T-helper 2 cell (primary cell): ENCODE measurements at places on chromosomes 3 and 15.
A peak's percentile ranks its signal among the peaks of the same experiment; 100 is the strongest.

- no peak for DNase-seq
Observed at GRCh38 chr3:114034787-114035545, 21.4 kb downstream of the CCDC191 start.

GRCh38 chr3:27166888-27167287, 202.3 kb downstream of the NEK10 start:
- no peak for DNase-seq

DNA sequence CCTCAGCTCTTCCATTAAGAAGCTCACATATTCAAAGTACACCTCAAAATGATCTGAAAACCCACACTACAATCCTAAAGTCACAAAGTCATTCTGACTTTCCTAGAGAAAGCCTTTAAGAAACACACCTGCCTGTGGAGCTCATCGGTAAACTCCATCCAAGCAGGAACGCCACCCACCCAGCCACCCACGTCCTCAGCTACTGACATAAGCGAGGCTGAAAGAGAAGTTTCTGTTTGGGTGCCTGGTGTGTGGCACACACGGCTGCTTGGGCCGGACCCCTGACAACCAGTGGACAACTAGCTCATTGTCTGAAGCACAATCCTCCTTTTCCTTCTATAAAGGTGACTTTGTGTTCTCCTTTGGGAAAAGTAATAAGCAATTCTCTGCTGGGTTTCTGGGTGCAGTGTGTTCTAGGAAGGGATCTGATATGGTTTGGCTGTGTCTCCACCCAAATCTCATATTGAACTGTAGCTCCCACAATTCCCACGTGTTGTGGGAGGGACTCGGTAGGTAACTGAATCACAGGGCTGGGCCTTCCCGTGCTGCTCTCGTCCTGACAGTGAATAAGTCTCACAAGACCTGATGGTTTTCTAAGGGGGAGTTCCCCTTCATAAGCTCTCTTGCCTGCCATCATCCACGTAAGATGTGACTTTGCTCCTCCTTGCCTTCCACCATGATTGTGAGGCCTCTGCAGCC, 26.1 kb downstream of the FAM174B start:
- DNase-seq = no peak

- no peak for DNase-seq
Observed at GRCh38 chr3:47096959-47097358, 67.0 kb downstream of the SETD2 start.

GRCh38 chr3:180690061-180690460, 10.8 kb upstream of the CCDC39 start:
- DNase-seq = no peak

GRCh38 chr3:126014252-126014651, 45.3 kb downstream of the ROPN1B start:
- DNase-seq = no peak

DNA sequence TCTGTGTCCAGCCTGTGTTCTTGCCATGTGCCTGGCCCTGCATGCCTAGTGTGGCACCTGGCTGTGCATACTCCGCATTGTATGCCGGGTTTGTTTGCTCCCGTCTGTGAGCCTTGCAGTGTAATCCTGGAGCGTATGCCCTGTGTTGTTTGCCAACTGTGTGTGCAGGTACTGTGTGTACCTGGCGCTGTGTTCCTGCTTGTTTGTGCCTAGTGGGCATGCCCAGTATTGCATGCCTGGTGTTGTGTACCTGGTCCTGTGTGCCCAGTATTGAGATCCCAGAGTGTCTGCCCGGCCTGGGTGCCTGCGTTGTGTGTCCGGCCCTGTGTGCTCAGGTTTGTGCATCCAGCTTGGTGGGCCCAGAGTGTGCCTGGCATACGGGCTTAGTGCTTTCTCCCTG, 54.5 kb upstream of the CHRNA7 start:
- DNase-seq = no peak

DNA sequence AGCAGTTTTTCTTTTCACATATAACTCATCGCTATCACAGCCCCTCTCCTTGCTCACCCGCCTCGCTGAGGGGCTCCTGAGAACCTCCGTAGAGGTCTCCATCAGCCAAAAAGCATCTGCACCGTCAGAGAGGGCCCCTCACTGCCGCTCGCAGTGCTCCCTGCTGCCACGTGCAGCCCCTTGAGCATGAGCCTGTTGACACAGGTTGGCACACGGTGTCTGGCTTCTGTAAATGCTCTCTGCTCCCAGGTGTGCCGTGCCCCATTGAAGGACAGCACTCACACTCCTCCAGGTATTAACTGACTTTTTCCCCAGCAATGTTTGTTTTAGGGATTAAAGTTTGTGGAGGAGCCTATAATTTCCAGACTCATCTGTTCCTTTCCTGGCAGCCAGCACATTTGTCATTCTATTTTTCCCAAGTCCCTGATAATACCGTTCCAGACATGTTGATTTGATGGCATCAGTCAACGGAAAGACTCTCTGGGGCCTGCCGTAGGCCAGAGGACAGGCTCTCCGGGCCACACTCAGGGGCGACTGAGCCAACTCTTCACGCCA, 2.1 kb upstream of the FURIN start:
- no peak for DNase-seq

- no peak for DNase-seq
Observed at GRCh38 chr15:40047415-40048210, 8.6 kb upstream of the SRP14 start.

DNA sequence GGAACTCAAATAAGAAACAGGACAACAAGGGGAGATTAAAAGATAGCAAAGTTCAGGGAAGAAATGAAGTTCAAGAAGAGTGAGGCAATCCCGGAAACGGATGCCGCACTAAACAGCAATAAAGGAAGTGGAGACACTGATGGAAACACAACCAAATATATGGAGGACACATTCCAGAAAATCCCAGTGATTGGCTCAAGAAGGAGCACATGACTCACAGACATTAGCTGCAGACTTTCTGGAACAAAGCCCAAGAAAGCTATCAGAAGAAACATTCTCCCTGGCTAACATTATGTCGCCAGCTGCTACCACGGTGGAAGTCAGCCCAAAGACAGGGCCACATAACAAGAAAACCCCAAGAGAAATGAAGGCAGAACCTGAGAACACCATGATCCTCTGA, 18.1 kb upstream of the VGLL4 start:
- no peak for DNase-seq

DNA sequence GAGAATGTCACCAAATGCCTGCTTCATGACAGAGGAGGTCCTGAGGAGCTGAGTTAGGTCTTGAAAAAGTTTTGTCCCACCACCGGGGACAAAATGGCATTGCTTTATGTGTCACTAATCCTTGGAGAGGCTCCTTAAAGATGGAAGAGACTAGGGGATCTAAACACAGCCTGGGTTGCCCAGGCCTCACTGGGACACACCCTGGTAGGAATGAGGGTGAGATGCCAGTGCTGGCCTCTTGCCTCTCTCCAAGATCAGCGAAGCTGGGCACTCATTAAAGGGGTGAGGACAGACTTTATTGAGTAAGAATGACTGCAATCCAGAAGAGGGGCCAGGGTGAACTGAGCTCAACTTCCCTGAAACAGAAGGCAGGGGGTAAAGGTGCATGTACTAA, 58.5 kb upstream of the KLF13 start:
- no peak for DNase-seq

DNA sequence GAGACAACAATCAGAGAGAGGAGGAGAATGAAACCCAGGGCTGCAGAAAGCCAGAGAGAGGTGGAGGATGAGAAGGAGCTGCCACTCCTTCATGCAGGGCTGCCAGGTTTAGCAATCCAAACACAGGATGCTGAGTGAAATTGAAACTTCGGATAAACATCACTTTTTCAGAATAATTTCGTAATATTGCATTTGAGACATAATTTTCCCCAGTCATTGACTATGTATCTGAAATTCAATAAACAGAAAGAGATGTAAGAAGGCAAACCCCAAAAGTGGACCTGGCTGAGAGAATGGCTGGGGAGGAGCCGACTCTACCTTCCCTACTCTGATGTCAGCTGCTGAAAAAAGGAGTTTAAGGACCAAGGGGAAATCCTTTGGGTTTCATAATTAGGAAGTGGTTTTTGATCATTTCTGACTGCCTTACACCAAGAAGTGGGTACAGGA, 33.8 kb downstream of the SLC9A9 start:
- no peak for DNase-seq

DNA sequence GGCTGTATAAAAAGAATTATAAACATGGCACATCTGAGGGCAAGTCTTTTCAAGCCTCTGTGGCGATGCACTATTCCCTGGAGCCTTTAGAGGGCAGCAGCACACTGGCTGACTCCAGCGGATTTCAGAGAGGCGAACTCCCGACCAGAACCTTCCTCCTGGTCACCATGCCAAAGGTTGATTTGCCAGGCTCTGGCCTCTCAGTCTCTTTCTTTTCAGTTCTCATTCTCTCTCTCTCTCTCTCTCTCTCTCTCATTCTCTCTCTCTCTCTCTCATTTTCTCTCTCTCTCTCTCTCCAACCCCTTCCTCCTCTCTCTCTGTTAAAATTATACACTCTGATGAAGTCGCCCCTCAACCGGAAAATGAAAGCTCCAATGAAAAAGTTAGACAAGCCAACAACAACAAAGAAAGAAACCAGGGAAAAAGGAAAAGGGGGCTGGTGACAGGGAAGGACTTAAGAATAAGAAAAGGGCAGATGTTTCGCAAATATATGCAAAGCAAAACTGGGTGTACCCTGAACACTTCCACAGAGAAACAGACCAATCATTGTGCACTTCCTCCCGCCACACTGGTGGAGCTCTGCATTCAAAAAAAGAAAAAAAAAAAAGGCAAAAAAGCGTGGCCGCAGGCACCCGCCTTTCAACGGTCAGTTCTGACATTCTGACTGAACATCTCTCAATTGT, 90.2 kb downstream of the TIGIT start:
- peak; percentile 75 for DNase-seq

DNA sequence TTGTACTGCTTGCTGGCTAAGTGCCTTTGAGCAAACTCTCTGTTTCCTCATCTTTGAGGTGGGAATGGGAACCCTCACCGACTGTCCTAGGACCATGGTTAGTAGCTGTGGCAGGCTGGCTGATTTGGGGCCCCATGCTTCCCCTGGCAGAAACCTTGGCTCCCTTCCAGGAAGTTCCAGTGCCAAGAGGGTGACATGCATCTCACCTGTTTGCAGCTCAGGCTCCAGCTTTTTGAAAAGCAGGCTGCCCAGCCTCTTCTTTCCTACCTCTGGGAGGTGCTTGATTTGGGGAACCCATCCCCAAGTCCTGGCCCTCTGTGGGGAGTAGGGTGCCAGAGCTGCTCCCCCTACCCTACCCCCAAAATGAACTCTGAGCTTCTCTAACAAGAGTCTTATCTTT, 50.8 kb downstream of the RAB11A start:
- no peak for DNase-seq

- no peak for DNase-seq
Observed at GRCh38 chr15:51619331-51620035, 3.1 kb downstream of the DMXL2 start.

GRCh38 chr3:53566461-53567145, 72.2 kb downstream of the CACNA1D start:
- DNase-seq = no peak

DNA sequence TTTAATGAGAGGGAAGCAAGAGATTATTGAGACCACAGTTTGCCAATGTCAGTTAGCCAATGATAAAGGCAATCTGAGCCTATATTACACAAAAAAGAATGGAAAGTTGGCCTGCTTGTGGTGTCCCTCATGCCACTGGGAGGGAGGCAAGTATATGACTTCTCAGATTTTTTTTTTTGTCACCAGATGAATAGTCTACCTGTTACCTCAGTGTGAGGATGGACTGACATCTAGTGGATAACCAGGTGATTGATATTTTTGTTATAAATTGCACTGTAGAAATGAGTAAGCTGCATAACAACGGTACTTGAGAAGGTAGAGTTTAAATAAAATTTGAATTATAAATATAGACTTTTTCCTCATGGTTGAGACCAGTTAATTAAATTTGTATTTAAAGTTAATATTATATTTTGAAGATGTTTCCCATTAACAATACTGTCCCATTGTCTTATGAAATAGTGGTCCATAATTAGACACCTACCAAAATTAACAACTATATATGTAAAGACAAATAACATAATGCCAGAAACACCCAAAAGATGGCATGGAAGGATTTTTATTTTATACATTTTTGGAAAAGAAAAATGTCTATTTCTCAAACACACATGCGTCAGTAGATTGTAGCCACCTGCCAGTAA, 237.8 kb upstream of the GADL1 start:
- DNase-seq = no peak

GRCh38 chr15:46441294-46442062, 806.6 kb downstream of the SQOR start:
- no peak for DNase-seq

DNA sequence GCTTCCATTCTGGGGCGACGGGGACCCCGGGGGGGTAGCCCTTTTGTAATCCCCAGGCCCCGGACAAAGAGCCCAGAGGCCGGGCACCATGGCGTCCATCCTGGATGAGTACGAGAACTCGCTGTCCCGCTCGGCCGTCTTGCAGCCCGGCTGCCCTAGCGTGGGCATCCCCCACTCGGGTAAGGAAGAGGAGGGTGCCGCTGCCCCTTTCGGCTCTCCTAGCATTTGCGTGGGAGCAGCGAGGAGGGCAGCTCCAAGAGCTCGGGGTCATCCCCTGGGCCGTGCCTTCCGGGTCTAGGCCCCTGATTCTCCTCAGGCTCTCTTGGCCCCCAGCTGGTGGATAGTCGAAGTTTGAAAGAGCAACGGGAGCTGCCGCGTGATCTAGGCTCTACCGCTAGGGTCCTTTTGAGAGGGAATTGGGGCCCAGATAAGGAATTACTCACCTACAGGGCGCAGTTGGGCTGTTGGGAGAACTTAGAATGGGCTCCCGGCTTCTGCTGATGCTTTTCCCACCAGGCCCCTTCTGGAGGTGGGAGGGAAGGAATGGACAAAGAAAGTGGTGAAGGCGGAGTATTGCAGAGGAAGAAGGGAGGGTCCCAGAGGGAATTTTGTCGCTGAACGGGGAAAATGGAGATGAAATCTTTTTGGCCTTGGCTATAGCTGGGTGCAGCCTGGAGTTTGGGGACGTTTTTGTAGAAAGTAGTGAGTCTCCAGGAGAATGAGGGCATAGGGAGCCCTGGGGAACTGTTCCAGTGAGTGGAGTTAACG, 615 bp downstream of the VPS18 start:
- peak; percentile 45 for DNase-seq

DNA sequence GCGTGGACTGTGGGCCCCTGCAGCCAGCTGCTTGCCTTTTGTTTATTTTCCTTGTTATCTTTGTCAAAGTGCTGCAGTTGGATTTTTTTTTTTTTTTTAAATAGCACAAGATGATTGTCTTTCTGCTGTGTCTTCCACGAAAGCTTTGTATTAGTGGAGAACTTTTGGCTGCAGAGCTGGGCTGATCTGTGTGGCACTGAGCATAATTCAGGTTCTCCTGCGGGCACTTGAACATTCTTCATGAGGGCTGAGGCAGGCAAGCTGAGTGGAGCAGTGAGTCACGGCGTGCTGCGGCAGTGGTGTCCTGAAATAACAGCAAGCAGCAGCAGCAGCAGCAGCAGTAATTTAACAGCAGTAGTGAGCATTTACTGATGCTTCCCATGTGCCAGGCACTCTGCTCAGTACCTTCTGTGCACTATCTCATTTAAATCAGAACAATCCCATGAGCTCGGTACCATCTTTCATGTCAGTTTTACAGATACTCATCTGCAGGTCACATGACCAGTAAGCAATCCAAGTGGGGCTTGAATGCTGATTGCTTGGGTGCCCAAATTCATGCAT, 45.8 kb downstream of the MITF start:
- DNase-seq = no peak
